Endothelial cell of umbilical vein (primary cell): ENCODE measurements at places on chromosomes 11 and 22.

GRCh38 chr11:118892514-118892913 is 8.8 kb downstream of the CXCR5 start:
- no peak for DNase-seq

- DNase-seq: no peak
These were observed 724 bp downstream of the ARFIP2 start for GRCh38 chr11:6480299-6480914.

DNA sequence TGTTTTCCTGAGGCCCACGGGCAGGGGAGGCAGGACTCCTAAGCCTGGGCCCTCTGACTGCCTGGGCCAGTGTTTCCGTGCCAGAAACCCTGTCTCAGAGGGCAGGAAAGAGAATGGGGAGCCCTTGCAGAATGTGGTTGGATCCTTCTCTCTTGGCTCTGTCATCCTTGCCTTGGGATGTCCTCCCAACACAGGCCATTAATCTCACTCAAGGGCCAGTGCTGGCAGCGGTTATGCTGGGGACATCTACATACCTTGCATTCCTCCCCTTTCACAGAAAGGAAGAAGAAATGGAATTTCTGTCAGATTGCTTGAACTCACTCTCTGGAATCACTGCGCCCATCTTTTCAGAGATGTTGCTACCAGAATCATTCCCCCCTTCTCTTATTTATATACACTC is 296.9 kb downstream of the KIRREL3 start:
- DNase-seq: no peak

- DNase-seq: no peak
These were observed 205.8 kb downstream of the ARHGAP42 start for GRCh38 chr11:100892886-100893285.

GRCh38 chr11:63551091-63551888 is 11.9 kb downstream of the PLAAT2 start:
- DNase-seq: no peak

DNA sequence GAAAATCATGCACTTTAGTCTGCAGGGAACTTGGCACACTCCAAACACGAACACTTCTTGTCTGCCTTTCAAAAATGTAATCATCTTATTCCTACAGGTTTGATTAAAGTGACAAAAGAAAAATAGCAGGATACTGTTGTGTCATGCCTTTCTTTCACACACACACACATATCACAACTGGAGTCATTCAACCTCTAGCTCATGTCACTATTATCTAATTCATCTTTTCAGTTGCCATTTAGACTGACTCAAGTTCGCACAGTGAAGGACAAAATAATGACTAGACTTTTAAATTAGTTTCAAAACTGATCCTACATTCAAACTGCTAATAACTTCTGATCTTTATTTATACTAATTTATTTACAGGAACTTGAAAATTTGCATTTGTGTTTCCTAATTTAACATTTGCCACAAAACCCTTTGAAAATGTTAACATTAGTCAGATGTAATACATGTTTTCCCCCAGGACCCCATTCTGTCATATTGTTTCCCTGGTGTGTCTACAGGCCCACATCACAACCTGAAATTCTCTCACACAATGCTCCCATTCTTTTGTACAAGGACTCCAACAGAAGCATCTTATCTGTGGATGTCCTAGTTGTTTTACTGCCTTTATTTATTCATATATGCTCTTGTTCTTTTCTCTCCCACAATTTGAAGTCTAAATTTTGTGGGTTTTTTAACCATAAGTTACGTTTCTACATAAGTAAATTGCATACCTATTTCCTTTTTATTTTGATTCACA is 171.1 kb downstream of the GRIA4 start:
- DNase-seq: no peak

DNA sequence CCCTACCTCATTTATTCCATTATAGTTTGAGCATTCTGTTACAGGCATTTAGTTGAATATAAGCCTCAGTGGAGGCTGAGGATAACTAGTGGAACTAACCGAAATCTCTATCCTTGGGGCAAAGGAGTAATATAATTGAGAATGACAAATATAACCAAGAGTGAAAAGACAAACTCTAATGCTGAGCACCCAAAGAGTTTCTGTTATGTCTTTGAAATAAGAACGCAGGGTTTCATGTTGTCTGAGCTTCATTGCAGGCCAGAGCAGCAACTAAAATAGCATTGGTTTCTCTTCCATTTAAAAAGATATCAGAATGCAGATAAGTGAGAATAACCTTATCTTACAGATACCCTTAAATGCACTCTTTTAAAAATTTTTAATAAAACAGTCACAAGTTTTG is 131.8 kb downstream of the SBF2 start:
- DNase-seq: no peak

- DNase-seq: no peak
These were observed 31.5 kb upstream of the CAT start for GRCh38 chr11:34407121-34407813.

- DNase-seq: no peak
These were observed 17.3 kb upstream of the NEU3 start for GRCh38 chr11:74971424-74971823.

DNA sequence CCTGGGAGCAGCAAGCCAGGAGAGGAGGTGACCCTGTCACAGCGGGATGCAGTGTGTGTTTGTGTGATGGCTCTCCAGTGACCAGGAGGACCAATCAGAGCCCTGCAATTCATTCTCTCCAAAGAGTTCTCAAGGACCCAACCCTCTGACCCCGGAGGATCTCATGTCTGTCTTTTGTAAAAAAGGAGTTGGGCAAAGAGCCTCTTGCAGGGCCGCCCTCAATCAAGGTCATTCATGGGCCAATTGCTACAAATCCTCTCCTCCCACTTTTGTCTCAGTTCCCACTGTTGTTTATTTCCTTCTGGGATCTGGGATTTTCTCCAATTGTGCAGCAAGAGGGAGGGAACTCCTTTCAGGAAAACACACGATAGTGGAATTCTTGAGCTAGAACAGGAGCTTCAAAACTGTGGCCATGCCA is 4.0 kb downstream of the TECTA start:
- peak; percentile 11 for DNase-seq

- DNase-seq: no peak
These were observed 1515.6 kb downstream of the TBC1D22A start for GRCh38 chr22:48277868-48278581.

DNA sequence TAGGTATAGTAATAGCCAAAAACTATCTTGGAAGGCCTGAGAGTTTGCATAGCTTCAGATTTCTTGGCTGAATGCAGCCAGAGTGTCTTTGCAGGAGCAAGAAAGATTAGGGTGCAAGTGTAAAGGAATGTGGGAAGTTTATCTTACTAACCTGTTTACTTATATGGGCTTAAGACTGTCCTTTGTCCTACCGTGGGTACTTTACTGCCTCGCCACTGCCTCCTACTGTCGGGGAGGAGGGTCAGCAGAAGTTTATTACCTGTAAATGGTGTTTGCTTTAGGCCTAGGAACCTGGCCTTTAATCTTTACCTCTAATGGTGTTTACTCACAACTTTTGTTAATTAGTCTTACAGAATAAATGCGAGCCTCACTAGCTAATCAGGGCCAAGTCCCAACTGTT is 633.8 kb downstream of the DLG2 start:
- no peak for DNase-seq

DNA sequence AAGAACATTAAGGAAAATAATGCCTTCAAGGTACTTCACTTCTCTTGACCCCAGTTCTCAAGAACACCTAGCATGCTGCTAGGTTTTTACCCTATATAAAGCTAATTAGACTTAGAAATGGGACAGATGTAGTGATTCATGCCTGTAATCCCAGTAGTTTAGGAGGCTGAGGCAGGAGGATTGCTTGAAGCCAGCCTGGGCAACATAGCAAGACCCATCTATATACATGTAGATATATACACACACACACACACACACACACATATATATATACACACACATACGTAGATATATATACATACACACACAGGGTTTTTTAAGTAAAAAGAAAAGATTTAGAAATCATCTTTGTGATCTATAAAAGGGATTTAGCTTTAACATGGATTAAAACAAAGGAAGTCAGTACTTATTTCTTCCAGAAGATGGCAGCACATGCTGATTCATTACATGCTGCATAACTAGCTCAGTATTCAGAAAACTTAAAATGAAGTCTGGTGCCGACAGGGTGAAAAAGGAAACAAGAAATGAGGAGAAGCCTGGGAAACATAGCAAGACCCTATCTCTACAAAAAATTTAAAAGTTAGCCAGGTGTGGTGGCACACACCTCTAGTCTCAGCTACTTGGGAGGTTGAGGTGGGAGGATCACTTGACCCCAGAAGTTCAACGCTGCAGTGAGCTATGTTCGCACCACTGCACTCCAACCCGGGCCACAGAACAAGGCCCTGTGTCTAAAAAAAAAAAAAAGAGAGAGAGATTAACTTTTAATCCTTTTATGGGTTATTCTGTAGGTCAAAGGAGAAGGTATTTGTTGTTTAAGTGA is 28.5 kb upstream of the RBX1 start:
- peak; percentile 83 for DNase-seq

DNA sequence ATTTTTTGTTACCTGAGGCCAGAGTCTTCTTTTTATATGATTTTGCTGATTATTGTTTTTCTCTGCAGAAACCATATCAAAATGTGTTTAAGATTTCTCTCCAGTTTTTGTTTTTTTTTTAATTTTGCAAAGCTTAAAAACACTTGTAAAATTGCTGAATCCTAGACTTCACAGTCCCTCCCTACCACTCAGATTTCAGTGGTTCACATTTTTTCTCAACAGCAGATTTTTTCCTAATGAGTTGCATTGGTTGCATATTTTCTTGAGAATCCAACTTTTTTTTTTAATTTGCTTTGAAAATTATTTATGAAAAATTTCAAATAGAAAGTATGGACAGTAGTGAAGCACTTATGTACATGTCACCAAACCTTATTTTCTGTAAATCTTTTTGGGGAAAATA is 5.8 kb downstream of the ARL14EP start:
- DNase-seq: no peak

DNA sequence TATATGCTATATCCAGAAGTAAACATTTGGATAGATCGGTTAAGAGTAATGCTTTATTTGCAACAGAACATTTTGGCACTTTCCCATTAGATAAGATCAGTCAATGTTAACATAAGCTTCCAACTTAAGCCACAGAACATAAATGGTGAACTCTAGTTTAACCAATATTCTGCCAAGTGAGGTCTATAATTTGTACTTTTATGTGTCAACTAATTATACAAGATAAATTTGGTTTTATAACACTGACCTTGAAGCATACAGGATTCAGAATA is 23.5 kb upstream of the BLID start:
- peak; percentile 33 for DNase-seq

- DNase-seq: no peak
These were observed 187.8 kb downstream of the DDX10 start for GRCh38 chr11:108852701-108853100.

GRCh38 chr11:61780581-61781162 is 11.7 kb downstream of the TMEM258 start:
- DNase-seq: no peak

- no peak for DNase-seq
These were observed 36.6 kb upstream of the GRAMD1B start for GRCh38 chr11:123393312-123393927.

- no peak for DNase-seq
These were observed 190.9 kb downstream of the KIRREL3 start for GRCh38 chr11:126809514-126810289.

DNA sequence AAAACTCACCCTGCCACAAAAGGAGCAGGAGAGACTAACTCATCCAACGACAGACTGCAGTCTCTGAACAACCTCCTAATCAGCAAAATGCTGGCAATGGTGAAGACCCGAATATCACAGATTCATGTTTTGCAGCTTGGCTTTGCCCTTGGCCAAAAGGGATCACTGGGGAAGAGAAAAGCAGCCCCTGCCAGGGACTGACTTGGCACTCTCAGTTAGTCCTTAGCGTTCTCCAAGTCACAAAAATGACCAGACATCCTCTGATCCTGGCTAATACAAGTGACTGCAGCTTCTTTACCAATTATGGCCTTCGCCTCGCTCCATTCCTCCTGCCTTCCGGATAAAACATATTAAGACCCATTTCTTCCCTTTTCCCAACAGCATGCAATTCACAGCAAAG is 22.4 kb upstream of the CHST1 start:
- no peak for DNase-seq

DNA sequence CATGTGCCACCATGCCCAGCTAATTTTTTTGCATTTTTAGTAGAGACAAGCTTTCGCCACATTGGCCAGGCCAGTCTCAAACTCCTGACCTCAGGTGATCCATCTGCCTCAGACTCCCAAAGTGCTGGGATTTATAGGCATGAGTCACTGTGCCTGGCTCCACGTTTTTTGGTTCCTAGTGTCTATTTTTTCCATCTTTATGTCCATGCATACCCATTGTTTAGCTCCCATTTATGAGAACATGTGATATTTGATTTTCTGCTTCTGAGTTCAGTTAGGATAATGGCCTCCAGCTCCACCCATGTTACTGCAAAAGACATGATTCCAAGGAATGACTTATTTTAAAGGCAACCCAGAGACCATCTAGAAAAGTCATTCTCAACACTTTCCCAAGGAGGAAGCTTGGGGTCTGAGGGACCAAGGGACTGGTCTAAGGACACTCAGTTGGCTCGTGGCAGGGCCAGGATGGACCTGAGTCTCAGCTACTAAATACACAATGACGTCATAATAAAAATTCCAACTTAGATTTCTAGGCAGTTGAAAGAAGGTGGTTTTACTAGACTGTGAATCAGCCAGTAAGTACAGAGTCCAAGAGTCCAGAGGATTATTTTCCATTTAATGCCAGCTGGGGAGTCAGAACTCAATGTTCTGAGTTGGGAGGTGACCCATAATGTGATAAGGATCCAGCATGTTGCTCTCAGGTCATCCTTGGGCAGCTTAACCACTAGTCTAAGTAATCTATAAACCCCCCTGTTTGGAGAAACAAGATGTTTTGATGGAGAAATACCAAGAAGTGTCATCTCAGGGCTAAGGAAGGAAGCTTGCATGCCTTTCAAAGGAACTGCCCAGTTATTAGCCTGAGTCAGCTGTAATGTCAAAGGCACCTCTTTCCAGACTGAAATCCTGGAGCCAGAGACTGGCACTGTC is 39.4 kb downstream of the ABTB2 start:
- DNase-seq: no peak

GRCh38 chr22:48779661-48780596 is 1047.7 kb downstream of the BRD1 start:
- no peak for DNase-seq

DNA sequence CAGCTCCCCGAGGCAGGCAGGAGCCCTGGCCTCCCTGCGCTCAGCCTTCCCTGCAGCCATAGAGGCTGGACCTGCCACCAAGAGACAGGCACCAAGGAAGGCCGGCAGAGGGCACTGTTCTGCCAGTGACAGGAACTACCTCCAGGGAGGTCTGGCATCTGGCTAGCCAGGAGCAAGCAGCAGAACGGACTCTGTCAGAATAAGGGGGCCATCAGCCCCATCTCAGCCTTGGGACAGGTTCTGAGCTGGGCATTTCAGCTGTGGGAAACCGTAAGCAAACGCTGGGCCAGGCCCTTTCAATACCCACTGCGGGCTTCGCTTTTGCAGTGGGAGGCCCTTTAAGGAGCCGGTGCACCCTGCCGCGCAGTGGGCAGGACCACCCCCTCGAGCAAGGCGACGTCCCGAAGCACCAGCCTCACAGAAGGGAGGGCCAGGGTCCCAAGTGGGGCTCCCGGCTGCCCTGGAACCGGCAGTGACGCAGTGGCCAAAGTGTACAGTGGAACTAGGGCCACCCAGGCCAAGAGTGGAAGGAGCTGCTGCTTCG is 18.2 kb downstream of the IFT27 start:
- DNase-seq: peak; percentile 53
